ENCODE measurements at places on chromosomes 5 and 9.

DNA sequence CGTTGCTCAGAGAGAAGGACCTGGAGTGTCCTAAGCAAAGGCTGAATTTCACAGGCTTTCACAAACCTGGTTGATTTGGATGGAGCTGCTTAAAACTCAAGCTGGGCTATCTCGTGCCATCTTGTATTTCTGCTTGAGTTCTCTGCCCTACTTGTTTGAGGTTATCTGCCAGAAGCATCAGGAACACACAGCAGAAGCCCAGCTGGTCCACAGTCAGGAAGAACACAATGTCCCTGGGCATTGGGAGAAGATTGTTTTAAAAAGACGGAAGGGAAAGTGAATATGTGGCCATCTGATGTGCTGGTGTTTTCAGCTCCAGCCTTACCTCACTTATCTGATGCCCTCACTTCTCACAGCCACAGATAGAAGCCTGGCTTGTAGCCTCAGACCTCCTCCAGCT, 32.9 kb upstream of the SLC36A1 start:
- no peak for DNase-seq

DNA sequence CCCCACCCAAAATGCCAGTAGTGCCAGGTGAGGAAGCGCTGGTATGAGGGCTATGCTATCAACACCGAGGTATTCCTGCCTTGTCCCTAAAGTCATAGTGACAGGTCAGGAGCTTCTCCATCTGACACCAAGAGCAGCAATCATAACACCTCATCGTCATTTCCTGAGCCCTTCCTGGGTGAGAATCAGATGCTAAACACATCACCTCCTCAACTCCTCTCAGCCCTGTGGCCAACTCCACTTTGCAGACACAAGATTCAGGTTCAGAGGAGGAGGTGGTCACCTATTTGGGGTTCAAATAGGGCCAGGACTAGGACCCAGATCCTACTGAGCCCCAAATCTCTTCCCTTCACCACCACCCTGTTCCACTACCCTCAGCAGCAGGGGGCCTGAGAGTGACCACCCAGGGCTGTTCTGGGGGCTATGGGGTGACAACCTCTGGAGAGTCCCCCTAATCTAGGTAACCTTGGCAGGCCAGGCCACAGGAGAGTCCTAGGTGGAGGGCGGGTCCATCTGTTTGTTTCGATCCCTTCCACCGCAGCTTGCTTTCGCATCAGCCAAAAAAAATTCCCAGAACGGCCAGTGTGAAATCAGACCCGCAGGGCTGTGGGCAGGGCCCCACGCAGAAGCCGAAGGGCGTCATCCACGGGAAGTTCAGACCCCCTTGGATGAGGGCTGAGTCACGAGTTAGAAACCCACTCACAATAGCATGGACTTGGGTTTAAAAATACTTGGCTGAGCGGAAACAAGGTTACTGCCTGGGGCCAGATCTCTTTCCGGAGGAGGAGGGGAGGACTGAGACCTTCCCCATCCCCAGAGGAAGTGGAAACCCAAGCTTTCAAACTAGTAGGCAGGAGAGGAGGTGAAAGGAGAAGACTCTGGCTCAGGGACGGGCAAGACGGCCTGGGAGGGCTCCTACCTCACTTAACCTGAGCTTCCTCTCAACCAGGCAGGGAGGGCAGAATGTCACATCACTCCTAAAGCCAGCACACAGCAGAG, 8.7 kb downstream of the STK10 start:
- no peak for DNase-seq

GRCh38 chr5:77842243-77842642, 66.1 kb upstream of the TBCA start:
- DNase-seq: no peak

DNA sequence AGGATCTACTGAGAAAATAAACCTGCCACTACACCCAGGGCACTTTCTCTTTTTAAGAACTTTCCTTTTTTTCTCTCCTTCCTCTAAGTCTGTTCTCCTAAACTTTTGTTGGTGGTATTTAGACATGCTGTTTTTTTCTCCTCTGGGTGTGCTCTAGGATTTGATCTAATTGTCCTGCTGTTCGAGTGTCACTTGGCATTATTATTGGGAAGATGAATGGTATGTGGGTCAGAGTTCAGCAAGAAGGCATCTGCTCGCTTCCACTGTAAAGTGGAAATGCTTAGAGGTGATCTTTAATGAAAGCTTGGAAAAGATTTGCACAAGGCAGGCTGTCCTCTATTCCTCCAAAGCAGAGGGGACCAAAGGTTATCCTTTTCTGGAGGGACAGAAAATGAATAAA, 1.3 kb upstream of the PLPPR1 start:
- no peak for DNase-seq

- no peak for DNase-seq
Observed at GRCh38 chr9:83247732-83248131, 184.8 kb upstream of the RASEF start.
